Anterior cingulate cortex (tissue), 58 donors: ENCODE measurements at places on chromosomes 2 and 18.
A peak's percentile ranks its signal among the peaks of the same experiment; 100 is the strongest.

GRCh38 chr2:105571445-105571987, 172.7 kb upstream of the FHL2 start:
- DNase-seq, result no peak

DNA sequence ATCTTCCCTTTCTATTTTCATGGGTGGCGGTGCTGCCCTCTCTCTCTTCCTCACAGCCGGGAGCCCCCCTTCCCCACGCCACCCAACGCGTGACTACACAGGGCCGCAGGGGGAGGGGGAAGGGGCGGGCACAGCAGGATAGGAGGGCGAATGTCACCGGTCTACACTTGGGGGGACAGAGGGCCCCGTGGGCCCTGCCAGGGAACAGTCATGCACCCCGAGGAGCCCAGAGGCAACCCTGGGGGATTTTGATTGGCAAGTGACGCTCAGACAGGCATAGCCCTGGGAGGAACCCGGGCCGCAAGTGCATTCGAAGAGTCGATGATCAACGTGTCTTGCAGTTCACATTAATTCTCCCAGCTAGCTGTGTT, 91.1 kb upstream of the ANKRD30BL start:
- DNase-seq, result no peak

GRCh38 chr2:234678711-234679110, 181.8 kb upstream of the ARL4C start:
- no peak for DNase-seq

- DNase-seq, result no peak
These were observed 31.7 kb downstream of the MBP start for GRCh38 chr18:77100751-77101355.

- DNase-seq, result no peak
These were observed 38.7 kb upstream of the HAAO start for GRCh38 chr2:42830922-42831574.

- DNase-seq, result no peak
These were observed 296 bp downstream of the TTC21B start for GRCh38 chr2:165953306-165953654.

GRCh38 chr2:29420464-29420863, 305.2 kb downstream of the CLIP4 start:
- DNase-seq, result no peak

- DNase-seq, result no peak
These were observed 105.2 kb upstream of the ID2 start for GRCh38 chr2:8576525-8577167.

- DNase-seq, result no peak
These were observed 271.5 kb downstream of the HRH4 start for GRCh38 chr18:24731981-24732380.

DNA sequence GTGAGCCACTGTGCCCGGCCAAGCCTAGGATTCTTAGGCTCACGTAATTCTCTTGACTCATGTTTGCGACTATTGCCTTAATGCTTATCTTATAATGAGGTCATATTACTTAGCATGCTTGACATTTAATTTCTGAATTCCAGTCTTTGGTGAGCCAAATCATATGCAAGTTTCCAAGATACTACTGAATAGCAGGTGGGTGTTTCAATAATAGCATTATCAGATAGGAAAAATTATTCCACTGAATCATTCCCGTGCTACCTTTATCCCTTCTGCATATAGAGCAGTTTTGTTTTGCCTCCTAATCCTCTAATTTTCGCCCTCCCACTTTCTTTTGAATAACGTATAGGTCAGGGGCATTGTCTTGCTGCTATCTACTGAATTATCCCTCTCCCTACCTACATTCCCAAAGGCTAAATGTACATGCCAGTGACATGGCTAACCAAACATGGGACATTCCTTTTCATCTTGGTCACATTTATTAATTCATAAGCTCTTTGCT, 4.9 kb downstream of the DAW1 start:
- no peak for DNase-seq

DNA sequence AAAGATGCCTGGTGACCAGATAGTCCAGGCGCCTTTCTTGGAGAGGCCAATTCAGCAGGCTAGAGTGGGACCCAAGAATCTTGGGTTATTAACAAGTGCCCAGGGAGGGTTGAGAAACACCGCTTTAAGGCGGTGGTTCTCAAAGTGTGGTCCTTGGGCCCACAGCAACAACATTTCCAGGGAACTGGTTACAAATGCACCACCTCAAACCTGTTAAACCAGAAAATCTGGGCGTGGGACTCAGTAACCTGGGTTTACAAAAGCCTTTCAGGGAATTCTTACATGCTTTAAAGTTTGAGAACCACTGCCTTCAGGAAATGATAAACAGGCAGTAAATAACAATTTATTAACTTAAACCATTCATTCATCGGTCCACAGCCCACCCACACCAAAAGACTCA, 92.5 kb downstream of the SP3 start:
- no peak for DNase-seq

GRCh38 chr2:231527955-231528635, 2.1 kb downstream of the NMUR1 start:
- no peak for DNase-seq

DNA sequence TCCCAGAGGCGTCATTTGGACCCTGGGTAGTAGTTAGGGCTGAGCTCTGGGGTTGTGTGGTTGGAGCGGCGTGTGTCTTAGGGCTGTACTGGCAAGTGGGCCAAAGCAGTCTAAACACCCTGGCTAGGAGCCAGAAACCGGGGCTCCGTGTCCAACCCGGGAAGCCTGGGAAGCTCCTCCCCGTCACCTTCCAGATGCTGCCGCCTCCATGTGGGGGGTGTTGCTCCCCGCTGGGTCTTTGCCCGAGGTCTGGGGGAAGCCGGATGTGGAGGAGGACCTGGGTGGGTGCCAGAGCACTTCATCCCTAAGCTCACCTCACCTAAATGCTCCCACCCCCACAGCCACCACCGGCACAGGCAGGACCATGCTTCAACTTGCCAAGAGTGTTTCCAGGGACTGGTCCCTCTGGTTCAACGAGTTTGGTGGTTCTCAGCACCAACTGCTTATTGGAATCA, 25.4 kb downstream of the TET3 start:
- no peak for DNase-seq

- DNase-seq, result no peak
These were observed 48.4 kb downstream of the LRP1B start for GRCh38 chr2:142082368-142082767.

- DNase-seq, result no peak
These were observed 296.5 kb downstream of the MTX2 start for GRCh38 chr2:176565641-176566323.

- DNase-seq, result peak; percentile 47
These were observed 56.7 kb upstream of the MSTN start for GRCh38 chr2:190119257-190119656.

GRCh38 chr2:164485541-164485940, 135.7 kb downstream of the GRB14 start:
- no peak for DNase-seq

- no peak for DNase-seq
These were observed 11.5 kb downstream of the PGAP1 start for GRCh38 chr2:196914867-196915460.

GRCh38 chr18:38307914-38308313, 742.3 kb upstream of the CELF4 start:
- no peak for DNase-seq

DNA sequence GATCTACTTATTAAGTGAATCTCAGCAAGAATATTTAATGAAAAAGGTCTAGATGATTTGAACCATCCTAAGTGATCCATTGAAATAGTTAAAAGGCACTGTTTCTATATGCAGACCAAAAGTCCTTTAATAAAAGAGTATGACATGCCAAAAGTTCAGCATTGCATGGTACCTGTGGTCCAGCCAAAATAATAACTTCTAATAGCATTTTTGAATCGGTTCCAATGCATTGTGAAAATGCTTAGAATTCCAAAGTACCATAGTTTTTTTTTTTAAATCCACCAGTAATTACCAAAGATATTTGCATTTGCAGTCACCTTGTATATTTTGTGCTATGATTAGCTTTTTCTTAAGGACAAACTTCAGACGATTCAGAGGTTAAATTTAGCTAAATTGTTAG, 79.9 kb downstream of the NYAP2 start:
- DNase-seq, result no peak

GRCh38 chr2:68385220-68385906, 20.3 kb downstream of the PLEK start:
- no peak for DNase-seq

GRCh38 chr2:99488539-99489062, 1.2 kb downstream of the REV1 start:
- DNase-seq, result no peak

DNA sequence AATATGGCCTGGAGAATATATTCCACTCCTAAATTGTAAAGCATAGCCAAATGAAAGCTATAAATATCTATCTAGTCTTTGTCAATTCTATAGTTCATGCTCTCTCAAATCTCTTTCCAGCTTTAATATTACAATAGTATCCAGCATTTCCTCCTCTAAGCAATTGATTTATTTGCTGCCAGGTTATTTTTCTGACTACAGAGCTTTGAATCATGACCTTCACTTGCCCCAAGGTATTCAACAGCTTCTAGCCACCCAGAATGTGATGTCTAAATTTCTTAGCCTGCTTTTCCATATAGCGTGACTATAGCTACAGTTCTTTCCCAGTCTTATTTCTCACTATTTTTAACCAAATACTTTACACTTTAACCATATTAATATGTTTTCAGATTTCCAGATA, 1287.6 kb downstream of the LRP1B start:
- DNase-seq, result no peak

DNA sequence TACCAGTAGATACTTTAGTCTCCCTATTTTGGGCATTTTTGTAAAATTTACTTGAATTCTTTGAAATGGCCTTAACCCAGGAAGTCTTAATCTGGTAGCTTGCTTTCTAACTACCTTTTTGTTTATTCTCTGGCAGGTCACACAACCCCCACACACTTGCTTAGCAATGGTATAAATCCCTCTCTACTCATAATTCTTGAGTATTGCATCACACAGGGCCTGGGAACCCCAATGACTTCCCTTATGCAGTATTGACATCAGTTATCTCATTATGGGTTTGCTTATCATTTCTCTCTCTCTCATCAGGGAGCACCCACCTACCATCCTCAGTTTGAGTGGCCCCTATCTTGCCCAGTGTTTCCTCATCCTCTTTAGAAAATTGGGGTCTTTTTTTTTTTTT, 207.1 kb downstream of the KCNS3 start:
- no peak for DNase-seq

DNA sequence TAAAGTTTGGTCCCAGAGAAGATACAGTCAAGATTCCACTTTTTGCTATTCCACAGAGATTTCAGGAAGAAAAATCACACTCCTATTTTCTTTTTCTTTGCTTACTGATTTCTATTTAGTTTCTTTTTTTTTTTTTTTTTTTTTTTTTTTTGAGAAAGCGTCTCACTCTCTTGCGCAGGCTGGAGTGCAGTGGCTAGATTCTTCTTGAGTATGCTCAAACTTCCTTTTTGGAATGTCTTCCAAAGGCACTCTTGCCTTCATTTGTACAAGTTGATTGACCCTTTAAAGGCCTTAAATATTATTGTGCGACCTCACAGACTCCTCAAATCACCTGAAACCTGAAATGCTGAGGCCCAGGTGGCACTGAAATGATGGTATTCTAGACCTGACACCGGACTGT, 9.6 kb downstream of the SCN1A start:
- no peak for DNase-seq

DNA sequence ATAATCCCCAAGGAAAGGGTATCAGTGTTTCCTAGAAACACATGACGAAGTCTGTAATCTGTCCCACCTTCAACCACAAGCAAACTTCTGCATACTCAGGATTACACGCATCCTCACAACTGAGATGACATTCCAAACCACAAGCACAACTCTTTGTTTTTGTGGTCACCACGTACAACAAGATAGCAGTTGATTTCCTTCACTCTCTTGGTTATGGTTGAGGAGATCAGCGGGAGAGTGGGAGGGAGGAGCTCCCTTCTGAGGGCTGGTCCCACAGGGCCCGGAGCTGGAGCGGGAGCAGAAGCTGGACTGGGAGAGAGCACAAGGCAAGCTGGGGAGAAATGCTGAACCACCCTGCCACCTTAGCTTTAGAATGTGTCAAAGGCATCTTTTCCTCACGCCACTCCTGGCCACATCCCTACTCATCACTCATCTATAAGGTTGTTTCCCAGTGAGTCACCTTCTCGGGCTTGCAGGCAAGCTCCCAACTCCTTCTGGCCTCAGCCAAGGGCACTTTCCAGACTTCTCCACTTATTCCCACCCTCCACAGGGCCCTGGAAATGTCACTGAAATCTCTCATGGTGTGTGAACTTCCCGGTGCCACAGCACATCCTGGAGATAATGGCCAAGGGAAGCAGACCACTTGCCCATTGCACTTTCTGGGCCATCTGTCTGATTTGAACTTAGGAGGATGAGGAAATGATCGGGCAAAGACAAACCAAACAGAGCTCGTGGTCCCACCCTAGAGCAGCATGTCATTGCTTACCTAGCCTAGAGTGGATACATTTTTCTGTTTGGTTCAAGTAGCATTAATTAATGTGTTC, 98.9 kb upstream of the LGALSL start:
- DNase-seq, result no peak

- DNase-seq, result no peak
These were observed 103.1 kb downstream of the SNTG2 start for GRCh38 chr2:1053786-1054185.

- no peak for DNase-seq
These were observed 31.9 kb upstream of the NRP2 start for GRCh38 chr2:205650450-205650849.

DNA sequence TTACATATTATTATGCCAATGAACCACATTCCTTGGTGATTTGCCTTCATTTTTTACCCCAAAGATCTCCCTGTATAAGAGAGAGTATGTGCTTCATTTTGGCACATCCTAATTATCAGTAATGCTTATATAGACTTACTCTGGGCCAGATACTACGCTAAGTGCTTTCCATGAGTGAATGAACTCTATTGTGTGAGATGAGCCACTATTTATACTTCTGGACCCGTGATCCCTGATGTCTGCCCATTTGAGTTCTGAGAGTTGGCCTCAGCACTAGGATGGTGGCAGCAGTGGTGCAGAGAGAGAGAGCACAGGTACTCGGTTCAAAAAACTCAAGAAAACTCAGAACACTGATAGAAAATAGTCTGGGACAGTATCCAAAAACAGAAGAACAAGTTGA, 17.4 kb upstream of the KCMF1 start:
- no peak for DNase-seq

DNA sequence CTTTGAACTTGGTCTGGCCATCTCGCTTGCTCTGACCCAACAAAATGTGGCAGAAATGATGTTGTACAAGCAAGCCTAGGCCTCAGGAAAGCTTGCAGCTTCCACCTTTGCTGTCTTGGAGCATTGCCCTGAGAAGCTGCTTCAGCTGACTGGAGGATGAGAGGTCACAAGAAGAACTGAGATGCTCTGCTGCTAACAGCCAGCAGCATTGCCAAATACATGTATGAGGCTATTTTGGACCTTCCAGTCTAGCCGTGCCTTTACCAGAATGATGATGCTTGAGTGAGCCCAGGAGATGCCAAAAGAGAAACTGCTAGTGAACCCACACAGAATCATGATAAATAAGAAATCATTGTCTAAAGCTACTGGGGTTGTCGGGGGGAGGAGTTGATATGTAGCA, 13.2 kb upstream of the ITGAV start:
- DNase-seq, result no peak

- no peak for DNase-seq
These were observed 86.8 kb downstream of the FMNL2 start for GRCh38 chr2:152421521-152422370.
